ENCODE measurements at places on chromosomes 2 and 18.

DNA sequence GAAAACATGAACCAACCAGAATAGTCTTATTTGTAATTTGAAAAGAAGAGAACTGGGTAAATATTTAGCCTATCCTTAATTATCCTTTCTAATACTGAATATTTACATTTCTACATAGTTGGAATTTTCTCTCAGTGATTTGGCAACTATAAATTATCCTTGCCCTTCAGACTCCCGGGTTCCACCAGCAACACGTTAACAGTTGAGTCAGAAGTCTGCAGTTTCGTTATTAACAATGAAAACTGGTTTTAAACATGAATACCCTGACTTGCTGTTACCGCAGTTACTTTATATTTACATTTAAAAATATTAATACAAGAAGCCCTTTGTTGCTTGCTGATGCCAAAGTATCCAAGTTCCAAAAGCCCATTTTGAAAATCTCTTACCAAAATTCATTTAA, 673.0 kb downstream of the ARHGAP15 start:
- DNase-seq: no peak

- DNase-seq: no peak
These were observed 43.0 kb upstream of the ITGAV start for GRCh38 chr2:186546846-186547245.

DNA sequence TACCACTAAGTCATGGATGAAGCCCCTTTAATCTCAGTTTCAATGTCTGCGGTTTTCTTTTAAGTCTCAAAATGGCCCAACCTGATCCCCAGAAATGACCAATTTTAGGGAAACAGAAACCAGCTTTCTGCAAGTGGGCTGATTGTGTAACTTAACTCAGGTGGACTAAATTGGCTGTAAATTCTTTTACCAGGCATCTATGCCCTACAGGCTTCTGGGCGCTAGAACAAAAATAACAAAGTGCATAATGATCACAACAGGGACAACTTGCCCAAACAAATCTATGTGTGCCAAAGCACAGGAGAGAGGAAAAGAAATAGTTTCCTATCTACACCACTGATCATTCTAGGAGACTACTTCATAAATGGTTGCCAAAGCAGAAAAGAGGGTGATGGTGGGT, 112.3 kb upstream of the SETBP1 start:
- no peak for DNase-seq

DNA sequence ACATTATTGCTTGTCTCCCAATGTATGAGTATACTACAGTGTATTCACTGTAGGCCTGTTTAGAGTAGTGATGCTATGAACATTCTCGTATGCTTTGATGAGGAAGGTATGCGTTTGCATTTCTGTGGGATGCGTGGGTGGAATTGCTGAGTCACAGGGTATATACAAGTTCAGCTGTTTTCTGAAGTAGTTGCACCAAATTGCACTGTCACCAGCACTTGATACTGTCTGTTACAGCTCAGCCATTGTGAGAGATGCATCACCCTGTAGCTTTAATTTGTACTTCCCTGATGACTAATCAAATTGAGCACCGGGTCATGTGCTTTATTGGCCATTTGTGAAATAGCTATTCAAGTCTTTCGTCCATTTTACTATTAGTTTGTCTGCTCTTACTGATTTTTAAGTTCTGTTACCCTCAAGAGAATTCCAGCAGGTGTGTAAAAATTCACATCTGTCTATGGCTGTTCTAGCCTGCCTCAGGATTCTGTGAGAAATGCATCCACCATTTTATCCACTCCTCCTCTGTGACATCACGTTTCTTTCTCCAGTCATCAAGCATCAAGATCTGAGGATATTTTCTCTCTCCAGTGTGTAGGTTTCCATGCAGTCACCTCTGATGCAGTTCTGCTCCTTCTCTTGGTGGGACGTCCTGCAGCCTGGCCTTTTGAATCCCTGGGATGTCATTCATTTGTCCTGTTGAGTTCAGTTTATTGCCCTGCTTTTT, 72.5 kb downstream of the DGKD start:
- DNase-seq: peak; percentile 30

DNA sequence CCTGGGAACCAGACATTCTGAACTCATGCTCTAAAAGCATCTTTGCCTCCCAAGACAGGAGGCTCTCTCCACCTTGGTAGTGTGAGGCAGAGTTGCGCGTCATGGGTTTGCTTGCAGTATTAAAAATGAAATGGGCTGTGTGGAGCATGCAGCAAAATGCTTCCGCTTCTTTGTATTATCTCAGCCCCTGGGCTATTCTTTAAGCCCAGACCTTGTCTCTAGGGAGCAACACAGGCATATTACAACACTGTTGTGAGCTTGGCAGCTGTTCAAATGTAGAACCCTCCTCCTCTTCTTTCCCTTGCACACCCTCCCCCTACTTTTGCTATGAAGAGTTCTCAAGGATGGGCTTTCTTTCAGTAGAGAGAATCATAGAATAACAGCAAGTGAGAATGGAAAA, 185.1 kb upstream of the LHCGR start:
- DNase-seq: no peak

DNA sequence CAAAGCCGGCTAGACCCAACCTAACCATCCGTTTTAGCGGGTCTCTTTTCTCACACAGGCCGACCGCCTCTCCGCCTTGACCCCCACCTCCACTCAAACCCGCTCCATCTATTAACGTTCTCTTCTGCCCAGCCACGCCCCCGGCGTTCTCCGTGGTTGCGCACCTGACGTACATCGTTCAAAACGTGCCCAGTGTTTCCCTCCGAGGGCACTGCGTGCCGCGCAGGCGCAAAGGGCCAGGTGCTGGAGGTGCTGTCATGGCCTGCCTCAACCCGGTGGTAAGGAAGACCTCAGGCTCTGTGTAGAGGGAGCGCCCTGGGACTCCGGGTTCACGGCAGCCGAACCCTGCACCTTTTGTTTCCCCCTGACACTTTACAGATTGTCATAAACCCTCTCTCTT, at the start of gene GTF2A1L:
TSS of gene GTF2A1L (plus strand) at position 239 of the 400 bp plus-strand sequence. CDS start at position 258, 19 bp downstream.
- no peak for DNase-seq

Measured in ACHN (cell line).